ENCODE measurements at places on chromosomes 5 and 9.
A peak's percentile ranks its signal among the peaks of the same experiment; 100 is the strongest.

- DNase-seq, result no peak
Measured at GRCh38 chr9:68709291-68710110, 4.5 kb downstream of the PIP5K1B start.

DNA sequence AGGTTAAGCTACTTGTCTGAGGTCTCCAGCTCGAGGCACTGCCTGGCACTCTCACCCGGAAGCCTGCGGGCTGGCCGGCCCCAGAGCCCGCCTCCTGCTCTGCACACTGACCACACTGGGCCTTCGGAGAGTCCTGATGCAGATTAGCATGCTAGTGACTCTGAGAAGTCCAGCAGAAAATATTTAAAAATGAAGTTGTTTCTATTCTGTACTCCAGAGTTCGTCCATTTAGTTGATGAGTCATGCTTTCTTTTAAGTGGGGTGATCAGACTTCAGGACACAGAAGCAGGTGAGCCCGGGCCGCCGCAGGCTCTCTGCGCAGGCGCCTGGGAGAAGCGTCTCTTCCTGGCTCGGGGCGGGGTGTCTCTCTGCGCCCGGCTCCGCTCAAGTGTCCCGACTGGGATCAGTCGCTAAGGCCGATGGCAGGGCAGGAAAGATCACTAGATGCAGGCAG lies 32.5 kb downstream of the FAM240B start:
- DNase-seq, result peak; percentile 72

- no peak for DNase-seq
Measured at GRCh38 chr5:83095957-83096539, 18.7 kb downstream of the XRCC4 start.

GRCh38 chr9:102035929-102036328 lies 297.5 kb upstream of the GRIN3A start:
- DNase-seq, result no peak

GRCh38 chr9:99437145-99437544 lies 215.1 kb downstream of the SEC61B start:
- peak; percentile 20 for DNase-seq

DNA sequence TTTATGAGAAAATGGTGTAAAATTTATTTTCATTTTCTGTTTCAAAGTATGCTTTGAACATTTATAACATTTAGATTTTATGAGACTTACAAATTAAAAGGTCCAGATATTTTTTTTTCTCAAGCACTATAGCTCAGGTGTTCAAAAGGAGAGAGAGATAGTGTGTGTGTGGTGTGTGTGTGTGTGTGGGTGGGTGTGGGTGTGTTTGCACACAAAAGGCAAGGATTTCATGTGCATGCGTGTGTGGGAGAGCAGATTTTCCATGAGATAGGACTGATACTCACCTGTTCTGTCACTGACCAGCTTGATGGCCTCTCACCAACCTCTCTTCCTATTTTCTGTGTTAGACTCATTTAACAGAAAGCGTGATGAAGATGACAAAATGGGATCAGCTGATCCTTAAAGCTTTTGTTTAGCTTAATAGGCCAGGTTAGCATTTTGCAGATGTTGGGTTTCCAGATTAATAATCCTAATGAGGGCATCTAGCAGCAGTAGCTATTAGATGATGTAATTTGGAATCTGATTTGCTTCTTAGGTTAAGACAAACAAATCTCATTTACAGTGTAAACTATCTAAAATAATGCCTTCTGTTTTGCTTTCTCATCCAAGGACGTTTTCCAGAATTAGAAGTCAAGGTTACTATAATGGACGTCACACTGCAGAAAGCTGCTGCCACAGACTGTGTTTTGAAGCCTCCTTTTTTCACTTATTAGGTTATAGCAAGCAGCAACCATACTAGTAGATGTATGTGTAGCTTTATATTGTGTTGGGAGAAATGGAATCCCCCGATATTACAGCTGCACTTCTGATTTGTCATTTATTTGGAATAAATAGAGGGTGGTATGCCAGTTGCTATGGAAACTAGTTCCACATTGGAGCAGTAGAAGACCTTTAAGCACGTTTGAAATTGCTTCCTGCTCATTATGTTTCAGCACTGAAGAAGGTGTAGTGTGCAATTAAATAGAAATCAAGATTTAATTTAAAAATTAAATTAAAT lies 355.6 kb downstream of the TAF11L14 start:
- no peak for DNase-seq

DNA sequence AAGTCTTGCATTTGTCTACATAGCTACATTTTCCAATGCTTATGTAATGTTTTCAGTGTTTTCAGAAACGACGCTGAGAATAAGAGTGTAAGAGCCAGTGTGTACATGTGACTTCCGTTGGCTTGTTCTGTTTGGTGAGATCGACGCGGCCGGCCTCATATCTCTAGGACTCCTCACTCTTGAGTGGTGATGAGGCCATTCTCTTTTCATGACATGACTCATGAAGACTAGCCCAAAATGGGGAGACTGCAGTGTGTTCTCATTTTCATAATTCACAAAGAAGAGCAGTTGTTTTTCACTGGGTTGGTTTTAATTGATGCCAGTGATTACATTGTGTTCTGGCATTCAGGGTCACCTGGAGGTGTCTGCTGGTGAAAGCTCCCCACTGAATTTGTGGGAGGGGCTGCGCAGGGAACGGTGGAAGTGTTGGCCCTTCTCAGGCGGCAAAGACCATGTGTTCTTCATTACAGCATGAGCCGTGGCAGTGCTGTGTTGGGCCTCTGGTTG lies 131.5 kb upstream of the OTULINL start:
- DNase-seq, result no peak

DNA sequence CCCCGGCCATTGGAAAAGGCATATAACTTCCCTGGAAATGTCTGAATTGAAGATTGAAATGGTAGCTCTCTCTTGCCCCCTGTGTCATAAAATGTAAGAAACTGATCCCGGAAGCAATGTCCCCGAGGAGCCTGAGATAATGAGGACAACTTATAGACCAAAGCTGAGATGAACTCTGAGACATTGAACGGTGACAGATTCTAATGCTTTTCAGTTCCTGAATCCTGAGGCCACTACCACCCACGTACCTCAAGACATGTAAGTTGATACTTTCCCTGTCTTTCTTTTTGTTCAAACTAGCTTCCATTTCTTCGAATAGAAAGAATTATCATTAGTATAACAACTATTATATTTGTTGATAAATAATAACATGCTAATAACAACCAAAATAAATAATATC lies 51.0 kb downstream of the KIF4B start:
- no peak for DNase-seq

DNA sequence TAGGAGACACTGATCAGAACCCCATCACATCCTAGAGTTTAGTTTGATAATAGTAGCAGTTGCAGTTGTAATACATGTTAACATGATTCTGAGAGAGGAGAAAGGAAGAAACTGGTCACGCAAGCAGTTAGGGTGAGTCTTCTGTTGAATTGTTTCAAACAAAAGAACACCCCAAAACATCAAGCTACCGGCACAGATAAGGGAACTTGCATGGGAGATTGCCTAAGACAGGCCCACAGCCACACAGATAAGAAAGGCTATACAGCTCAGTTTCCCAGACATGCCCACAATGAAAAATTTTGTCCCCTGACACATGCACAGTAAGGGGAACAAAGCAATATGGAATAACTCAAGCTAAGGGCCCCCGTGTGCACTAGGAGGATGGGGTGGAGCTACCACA lies 15.9 kb downstream of the HSPB3 start:
- no peak for DNase-seq

- DNase-seq, result no peak
Measured at GRCh38 chr5:79396265-79396664, 117.7 kb downstream of the HOMER1 start.

DNA sequence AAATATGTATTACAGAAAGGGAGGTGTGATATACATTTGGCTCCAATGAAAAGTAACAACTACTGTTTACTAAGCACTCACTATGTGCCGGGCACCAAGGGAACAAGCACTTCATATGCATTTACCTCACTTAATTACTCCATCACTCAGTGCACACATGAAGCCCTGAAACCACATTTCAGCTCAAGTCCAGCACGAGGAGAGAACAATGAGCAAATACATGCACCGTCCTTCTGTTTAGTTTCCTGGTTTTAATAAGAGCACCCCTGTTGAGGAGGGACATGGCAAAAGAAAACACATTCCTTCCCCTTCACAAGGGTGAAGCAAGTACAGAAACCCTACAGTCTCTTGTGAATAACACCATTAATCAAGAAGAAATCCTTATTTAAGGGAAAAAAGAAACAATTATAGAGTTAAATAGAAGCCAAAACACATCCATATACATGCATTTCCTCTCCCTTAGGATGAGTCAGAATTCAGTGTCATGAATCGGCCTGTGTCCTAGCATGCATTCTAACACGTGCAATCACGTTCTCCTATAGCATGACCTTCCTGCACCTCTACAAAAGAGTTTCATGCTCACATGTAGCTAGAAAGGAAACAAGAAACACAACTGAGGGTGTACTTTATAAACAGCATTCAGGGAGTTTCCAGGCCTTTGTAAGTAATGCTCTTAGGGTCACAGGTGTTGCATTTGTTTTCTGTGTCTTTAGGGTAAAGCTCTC lies 411.6 kb downstream of the BNC2 start:
- DNase-seq, result no peak

GRCh38 chr5:66713998-66714397 lies 117.8 kb downstream of the MAST4 start:
- no peak for DNase-seq

DNA sequence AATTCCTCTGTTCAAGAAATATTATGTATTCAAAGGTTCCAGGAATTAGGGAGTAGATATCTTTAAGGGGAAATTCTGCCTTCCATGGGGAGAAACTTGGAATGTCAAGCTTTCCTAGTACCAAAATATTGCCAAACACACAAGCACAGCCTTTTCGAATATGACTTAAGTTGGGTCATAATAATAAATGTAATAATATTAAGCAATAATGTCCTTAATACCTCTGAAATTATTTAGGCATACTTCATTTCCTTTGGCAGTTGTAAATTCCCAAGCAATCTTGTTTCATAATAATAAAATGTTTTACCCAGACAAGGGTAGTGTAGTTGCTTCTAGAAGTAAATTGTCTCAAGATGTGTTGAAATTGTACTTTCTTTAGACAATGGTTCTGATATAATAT lies 630.3 kb upstream of the CDH18 start:
- no peak for DNase-seq

GRCh38 chr5:65243161-65243560 lies 238.6 kb downstream of the ADAMTS6 start:
- DNase-seq, result no peak

GRCh38 chr9:26292943-26293342 lies 599.7 kb downstream of the CAAP1 start:
- DNase-seq, result no peak

DNA sequence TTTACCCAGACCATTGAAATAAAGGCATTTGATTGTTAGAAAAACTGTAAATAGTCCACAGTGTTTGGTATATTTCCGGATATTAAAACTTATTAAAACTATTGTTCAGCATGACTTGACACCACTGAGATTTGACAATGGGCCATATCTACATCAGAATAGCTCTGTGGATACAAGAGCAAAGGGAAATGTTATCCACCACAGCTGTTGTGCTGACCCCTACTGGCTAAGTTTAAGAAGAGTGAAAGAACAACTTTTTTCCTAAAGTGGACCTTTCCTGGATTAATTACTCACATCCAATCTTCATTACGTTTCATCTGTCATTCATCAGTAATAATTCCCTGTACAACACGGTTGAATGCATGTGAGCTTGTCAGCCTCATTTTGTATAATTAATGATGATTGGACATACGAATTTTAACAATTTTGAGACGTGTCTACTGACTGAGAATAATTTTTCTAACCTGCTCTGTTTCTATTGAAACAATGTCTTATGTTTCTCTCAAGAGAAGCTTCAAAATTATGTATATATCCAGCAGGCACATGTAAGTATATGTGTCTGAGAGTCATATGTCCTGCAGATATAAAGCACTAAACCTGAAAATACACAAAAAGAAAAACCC lies 1952.6 kb downstream of the MAT2B start:
- DNase-seq, result peak; percentile 43

DNA sequence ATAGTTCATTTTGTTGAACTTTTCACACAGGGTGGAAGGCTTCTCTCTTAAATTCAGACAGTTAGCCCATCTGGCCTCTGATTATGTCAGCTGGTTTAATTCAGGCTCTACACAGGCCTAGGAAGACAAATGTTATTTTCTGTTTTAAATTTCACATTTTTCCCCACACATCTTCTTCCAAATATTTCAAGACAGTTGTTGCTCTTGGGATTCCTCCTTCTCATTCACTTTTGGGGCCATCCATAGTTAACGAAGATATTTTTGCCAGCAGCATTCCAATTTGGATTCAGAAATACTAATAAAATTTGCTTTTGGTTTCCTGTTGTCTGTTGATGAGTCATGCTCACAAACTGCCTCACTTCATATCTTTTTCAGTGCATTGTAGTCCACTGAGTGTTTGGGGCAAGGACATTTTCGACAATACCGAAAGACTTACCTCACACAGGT lies 475.4 kb downstream of the DMAC1 start:
- DNase-seq, result no peak

DNA sequence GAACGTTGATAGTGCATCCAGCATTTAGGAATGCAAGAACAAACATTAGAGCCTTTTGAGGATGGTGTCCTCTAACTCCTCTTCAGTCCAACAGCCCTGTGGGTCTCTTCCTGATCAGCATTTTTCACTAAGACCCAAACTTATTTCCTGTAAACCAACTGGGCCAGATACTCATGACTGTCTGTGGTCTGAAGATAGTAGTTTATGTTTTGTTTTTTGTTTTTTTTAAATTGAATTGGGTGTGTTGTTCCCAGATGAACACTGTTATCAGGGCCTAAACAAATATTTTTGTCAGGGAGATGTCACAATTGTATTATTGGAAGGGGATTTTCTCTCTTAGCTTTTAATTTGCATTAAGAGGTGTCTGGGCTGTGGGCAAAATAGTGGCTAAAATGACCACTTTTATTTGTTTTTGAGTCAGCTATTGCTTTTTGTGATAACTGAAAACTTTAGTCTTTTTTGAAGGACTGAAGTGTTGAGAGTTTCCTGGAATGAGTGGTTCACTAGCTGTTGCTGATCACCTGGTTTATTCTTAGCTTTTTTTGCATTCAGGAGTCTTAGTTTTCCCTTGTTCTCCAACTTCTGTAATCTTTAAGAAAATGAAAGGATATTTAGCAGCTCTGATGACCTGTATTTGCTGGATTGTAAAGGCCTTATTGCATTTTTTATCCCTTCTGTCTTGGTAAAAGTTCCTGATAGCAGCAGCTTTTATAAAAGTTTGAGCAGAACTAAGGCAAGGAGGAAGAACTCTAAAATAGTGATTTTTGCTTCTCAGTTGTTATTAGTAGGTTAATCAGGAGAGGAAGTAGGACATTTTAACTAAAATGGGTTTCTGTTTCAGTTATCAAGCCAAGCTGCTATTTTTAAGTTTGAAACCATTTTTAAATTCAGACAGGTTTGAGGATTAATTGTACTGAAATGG lies 5.5 kb downstream of the MAN2A1 start:
- DNase-seq, result no peak

DNA sequence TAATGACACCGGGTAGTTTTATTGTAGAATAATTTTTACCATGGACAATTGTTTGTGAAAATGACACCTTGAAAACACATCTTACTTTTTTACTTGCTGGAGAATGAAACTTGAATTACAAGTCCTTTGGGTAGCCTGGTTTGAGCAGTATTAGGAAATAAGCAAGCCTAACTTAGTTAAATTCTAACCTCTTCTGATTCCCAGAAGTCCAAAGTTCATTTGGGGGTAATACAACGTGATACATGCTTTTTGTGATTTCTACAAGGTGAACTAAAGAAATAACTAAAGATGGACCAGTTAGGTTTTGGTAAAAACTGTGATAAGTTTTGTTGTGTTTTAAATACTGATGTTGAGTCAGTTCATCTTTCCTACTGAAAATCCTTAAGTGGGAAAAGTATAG lies 135.4 kb upstream of the DMRT1 start:
- no peak for DNase-seq

GRCh38 chr5:154947778-154948177 lies 6.9 kb downstream of the MRPL22 start:
- DNase-seq, result no peak
